ENCODE measurements at places on chromosomes 6 and 20.
A peak's percentile ranks its signal among the peaks of the same experiment; 100 is the strongest.

- no peak for DNase-seq
Measured at GRCh38 chr20:56625837-56626236, 3.3 kb upstream of the TFAP2C start.

DNA sequence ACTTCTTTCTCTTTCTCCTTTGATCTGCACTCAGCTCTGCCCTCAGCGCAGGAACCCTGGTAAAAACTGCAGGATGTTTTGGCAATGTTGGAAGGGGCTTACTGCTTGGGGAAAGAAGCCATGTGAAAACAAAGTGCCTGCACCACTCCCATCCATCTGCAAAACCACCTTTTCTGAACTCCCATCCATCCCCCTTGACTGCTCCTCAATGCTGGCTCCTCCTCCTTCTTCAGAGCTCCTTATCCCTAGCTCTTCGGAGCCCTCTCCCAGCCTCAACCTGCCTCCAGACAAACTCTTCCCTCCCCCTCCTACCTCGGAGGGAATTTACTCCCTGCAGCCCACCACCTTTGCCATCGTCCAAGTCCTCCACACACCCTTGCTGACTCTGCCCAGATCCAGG lies 4.2 kb upstream of the ZBTB12 start:
- no peak for DNase-seq

- DNase-seq = no peak
Measured at GRCh38 chr6:70059039-70059719, 192.8 kb downstream of the COL19A1 start.

GRCh38 chr20:4226330-4227084 lies 211.1 kb upstream of the RNF24 start:
- no peak for DNase-seq

DNA sequence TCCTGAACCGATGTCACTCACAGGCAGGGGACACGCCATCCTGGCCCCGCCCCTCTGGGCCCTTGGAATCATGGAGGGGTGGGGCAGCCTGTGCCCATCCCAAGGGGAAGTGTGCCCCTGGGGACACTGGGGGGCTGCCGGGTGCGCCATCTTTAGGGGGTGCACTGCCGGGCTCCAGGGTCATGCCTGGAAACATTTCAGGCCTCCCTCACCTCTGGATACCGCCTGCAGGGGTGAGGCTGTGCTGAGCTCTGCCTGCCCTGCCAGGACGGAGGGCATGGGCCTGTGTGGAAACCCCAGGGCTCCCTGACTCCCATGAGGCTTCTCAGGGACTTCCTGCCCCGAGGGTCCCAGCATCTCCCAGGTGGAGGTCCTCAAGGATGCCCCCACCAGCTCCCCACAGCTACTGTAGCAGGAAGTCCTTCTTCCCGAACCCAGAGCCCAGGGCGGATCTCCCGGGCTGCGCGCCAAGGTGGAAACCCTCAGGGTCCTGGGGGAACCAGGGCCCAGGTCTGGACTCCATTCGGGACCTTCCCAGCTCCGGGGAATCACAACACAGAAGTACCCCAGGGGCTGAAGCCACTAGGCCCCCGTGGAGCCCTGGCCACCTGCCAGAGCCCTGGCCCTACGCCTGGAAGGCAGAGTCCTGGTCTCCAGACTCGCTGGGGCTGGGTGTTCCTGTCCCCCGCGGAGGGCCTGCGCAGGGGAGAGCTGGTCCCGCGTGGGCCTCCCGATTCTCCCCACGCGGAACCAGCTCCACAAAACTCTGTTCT lies 15.6 kb downstream of the CHRNA4 start:
- no peak for DNase-seq

DNA sequence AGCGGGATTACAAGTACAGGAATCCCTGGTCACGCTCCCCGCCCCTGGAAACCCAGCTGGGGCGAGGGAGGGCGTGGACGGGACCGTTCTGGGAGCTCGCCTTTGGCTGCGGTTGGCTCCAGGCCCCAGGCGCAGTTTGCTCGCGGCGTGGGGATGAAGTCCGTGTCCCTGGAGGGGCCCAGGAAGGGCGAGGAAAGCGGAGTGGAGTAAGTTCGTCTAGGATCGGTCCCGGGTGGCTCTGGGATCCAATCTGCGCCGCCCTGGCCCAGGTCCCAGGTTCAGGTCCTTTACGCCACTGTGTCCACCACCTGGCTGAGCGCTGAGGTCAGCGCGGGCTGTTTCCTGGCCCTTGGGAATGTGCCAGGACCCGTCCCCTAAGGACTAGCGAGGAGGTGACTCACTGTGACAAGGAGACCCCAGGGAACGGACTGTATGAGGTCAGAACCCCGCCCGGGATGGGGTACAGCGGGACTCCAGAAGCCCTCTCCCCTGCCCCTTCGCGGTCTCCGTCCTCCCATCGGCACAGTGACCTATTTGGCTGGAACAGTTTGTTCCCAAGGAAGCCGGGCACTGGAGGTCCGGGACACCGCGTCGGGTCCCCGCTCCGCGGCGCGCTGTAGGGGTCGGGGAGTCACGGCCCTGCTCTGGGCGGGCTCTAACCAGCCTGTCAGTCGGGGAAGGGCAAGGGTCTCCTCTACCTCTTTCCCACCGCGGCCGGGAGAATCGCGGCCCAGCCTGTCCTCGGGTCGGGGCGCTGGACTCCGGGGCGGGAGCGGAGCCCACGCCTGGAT lies 724 bp downstream of the CDKN1A start:
- DNase-seq = peak; percentile 52

DNA sequence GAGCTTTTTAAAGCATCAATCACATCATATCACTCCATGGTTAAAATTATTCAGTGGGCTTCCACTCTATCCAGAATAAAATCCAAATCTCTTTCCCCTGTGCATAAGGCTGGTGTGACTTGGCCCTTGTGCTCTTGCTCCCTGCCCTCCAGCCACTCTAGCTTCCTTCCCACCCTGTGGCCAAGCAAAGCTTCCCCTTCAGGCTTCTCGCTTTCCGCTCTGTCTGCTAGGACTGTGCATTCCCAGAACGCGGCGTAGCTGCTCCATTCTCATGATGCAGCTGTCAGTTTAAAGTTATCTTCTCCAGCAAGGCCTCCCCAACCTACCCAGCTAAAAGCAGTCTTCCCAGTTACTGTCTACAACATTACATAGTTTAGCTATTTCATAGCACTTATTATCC lies 19.4 kb upstream of the KCNK16 start:
- DNase-seq = no peak

- DNase-seq = peak; percentile 50
Measured at GRCh38 chr6:42142118-42142835, at the start of gene C6orf132. C6orf132 (minus strand) TSS chr6:42142620; CDS start chr6:42142444, 176 bp downstream.

GRCh38 chr6:142207265-142207877 lies 60.3 kb downstream of the VTA1 start:
- DNase-seq = peak; percentile 36
